ENCODE measurements at places on chromosomes 2 and 18.

DNA sequence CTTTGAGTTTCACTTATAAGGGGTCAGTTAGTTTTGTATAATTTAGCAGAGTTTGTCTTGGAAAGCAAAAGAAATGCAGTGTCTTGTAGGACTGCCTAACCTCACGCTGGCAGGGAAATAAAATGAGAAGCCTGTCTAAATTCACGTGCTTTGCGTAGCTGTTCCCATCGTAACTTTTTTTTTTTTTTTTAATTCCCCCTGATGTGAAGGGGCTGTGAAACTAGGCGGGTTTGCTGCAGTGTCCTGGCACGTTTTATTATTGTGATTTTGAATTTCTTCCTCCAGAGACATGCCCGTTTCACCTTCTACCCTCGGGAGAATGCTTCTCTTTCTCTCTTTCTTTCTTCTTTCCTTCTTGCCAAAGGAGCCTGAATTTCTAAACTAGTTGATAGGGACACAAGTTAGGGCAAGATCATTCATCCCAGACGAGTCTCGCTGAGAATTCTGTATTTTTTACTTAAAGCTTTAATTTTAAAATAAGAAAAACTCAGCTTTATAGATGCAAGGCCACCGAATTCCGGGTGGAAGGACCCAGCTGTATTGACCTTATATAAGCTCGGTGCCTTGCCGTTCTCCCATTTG, 2.3 kb downstream of the MEIS1 start:
- H3K27ac ChIP-seq, result no peak overlapping the region
- H3K4me3 ChIP-seq, result peak overlapping the region; percentile 89
- no peak for DNase-seq
- H3K4me1 ChIP-seq, result peaks cover 38% of the 10 kb centered on the region

DNA sequence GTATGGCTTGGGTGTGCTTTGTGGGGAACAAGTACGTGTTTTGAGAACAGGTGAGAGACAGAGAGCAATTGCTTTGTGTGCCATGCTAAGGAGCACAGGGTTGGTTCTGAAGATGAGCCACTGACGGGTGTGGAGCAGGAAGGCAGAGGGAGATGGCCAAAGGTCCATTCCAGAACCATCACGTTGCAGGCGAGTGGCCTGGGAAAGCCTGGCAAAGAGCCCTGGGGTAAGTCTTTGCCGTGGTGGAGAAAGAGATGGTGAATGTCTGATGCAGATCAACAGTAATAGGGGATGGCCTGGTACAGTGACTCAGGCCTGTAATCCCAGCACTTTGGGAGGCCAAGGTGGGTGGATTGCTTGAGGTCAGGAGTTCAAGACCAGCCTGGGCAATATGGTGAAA, 93.5 kb upstream of the ZNF521 start:
- peaks cover 3% of the 10 kb centered on the region for H3K36me3 ChIP-seq
- H3K4me3 ChIP-seq, result no peak overlapping the region

- H3K36me3 ChIP-seq, result no peaks in the 10 kb centered on the region
- peaks cover 4% of the 10 kb centered on the region for H3K4me1 ChIP-seq
- H3K27ac ChIP-seq, result no peak overlapping the region
- peaks cover 6% of the 10 kb centered on the region for H3K27me3 ChIP-seq
- no peak for DNase-seq
- no peak overlapping the region for H3K4me3 ChIP-seq
These were observed 13.5 kb upstream of the EPAS1 start for GRCh38 chr2:46283693-46284092.

- H3K4me3 ChIP-seq, result no peak overlapping the region
- H3K4me1 ChIP-seq, result no peaks in the 10 kb centered on the region
- H3K27ac ChIP-seq, result no peak overlapping the region
- peaks cover 4% of the 10 kb centered on the region for H3K27me3 ChIP-seq
- DNase-seq, result no peak
These were observed 41.8 kb upstream of the AFF3 start for GRCh38 chr2:100184055-100184737.

GRCh38 chr2:182672466-182673165, 43.4 kb upstream of the DNAJC10 start:
- H3K4me3 ChIP-seq, result no peak overlapping the region
- no peaks in the 10 kb centered on the region for H3K4me1 ChIP-seq
- H3K27me3 ChIP-seq, result no peaks in the 10 kb centered on the region
- no peak overlapping the region for H3K27ac ChIP-seq

- no peak overlapping the region for H3K4me3 ChIP-seq
- DNase-seq, result no peak
- no peak overlapping the region for H3K27ac ChIP-seq
- H3K36me3 ChIP-seq, result peaks cover 3% of the 10 kb centered on the region
- peaks cover 5% of the 10 kb centered on the region for H3K4me1 ChIP-seq
These were observed 25.1 kb downstream of the ANXA4 start for GRCh38 chr2:69767034-69767433.

GRCh38 chr18:37521510-37522465, 43.8 kb downstream of the CELF4 start:
- DNase-seq, result no peak
- H3K27ac ChIP-seq, result no peak overlapping the region
- H3K4me3 ChIP-seq, result no peak overlapping the region
- H3K4me1 ChIP-seq, result peaks cover 18% of the 10 kb centered on the region

GRCh38 chr2:66578054-66578686, 143.2 kb downstream of the MEIS1 start:
- no peak for DNase-seq
- no peak overlapping the region for H3K27ac ChIP-seq
- H3K4me3 ChIP-seq, result peak overlapping the region; percentile 65
- no peaks in the 10 kb centered on the region for H3K36me3 ChIP-seq

Data from endothelial cell (in vitro differentiated cells).